Activated B cell treated with CpG ODN at 0.5 μM for 24 hours (primary cell): ENCODE measurements at places on chromosomes 12 and 14.

- DNase-seq = no peak
Measured at GRCh38 chr14:65072937-65073336, 29.4 kb downstream of the MAX start.

DNA sequence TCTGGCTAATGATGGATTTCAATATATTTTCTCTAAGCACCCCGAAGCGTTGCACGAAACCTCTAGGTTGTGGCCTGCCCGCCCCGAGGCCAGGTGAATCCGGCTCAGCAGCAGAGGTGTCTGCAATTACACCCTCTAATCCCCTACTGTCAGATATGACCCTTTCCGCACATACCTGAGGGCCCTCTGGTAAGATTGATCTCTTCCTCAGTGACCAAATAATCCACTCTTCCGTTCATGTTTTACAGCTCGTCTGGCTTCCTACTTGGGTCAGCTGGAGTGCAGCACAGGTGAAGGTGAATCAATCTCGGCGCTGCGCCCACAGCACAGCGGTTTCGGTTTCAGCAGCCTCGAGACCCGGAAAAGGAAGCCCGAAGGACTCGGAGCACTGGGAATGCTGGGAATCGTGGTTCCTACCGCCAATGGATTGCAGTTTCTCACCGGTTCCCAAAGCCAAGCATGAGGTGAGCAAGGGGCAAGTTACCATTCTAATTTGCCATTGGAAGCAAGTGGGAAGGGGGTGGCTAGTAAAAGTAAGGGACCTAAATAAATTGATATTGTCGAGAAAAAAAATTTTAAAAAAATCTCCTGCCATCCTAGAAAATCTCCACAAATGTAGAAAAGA is at the start of gene SYNJ2BP:
TSS of gene SYNJ2BP (minus strand) at position 366 of the 625 bp plus-strand sequence. CDS start at position 239, 127 bp downstream.
- DNase-seq = peak; percentile 34

GRCh38 chr12:99431203-99431602 is 216.3 kb upstream of the GARIN6 start:
- DNase-seq = no peak

GRCh38 chr12:54879150-54879549 is 24.8 kb downstream of the MUCL1 start:
- DNase-seq = no peak
